Common myeloid progenitor, CD34-positive (primary cell): ENCODE measurements at places on chromosomes 1 and 21.
A peak's percentile ranks its signal among the peaks of the same experiment; 100 is the strongest.

GRCh38 chr1:22920734-22921451 is 51.8 kb downstream of the LACTBL1 start:
- DNase-seq: no peak

DNA sequence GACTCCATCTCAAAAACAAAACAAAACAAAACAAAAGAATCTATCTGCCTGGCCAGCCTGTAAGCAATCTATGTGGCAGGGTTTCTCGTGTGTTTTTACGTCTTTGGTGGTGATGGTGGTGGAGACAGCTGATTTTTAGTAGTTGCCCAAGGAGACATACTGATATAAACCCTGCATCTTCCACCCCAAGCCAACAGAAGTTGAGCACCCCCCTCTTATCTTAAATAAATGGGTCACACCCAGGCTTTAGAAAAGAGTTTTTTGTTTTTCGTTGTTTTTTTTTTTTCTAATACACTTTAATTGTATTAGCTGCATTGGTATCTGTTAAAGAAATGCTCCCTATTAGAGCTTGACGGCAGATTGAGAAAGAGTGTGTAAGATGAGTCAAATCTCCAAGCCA is 134.7 kb downstream of the GLUL start:
- peak; percentile 35 for DNase-seq

DNA sequence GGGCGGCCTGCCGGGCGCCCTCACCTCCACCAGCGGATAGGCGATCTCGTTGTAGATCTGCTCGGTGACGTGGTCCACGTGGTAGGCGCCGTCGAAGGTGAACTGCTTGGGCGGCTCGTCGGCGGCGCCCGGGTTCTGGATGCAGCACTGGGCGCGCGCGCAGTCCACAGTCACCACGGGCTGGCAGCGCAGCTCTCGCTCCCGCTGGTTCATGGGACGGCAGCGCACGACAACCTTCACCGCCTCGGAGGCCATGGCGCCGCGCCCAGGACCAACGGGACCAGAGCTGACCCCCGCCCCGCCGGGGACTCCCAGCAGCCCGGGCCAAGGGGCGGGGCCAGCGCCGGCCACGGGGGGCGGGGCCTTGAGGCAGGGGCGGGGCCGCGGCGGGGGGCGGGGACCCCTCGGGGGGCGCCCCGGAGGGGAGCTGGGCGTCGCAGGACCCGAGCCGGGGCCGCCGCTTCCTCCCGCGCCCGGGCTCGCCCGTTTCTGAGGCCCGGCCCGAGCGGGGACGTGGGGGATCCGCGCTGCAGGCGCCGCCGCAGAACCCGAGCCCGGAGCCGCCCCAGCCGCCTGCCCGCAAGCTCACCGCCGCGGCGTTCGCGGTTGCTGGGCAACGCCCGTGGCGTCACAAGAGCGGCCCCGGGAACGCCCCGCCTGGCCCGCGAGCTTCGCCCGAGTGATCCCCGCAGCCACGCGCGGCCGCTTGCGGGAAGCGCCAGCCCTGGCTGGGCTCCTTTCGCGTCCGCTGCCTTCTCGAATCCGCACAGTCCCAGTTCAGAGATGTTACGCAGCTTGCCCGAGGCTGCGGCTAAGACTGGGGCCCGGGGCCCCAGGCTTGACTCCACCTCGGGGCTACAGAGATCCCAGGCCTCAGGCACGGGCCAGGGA is at the start of gene KIF17:
TSS of gene KIF17 (minus strand) at position 556 of the 891 bp plus-strand sequence. CDS start at position 255, 301 bp downstream.
- DNase-seq: peak; percentile 88

- DNase-seq: no peak
Measured at GRCh38 chr1:9439074-9439761, 100.0 kb upstream of the SLC25A33 start.

DNA sequence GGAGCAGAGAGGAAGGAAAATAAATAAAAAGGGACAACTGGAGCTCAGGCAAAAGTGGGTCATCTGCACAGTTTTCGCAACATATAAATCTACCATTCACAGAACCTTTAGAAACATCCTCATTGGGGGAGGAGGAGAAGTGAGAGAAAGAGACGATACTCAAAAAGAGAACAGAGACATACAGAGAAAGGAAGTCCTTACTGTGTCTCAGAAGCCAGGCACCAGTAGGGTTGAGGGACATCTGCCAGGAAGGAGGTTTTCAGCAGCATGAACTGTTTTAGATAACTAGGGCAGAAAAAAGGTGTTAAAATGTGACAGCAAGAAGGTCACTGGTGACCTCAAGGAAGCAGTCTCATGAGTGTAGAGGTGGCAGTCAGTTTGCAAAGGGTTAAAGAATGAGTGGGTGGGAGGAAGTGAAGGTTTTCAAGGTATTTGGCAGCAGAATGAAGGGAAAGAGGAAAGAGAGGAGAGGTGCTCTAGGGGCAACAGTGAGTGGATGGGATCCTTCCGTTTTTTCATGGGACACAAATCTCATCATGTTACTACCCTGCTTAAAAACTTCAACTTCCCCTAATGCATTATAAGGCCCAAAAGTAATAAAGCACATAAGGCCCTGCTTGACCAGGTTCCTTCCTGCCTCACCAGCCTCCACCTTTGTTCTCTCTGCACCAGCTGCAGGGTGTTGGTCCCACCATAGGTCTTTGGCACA is 9.5 kb downstream of the JAK1 start:
- peak; percentile 56 for DNase-seq

DNA sequence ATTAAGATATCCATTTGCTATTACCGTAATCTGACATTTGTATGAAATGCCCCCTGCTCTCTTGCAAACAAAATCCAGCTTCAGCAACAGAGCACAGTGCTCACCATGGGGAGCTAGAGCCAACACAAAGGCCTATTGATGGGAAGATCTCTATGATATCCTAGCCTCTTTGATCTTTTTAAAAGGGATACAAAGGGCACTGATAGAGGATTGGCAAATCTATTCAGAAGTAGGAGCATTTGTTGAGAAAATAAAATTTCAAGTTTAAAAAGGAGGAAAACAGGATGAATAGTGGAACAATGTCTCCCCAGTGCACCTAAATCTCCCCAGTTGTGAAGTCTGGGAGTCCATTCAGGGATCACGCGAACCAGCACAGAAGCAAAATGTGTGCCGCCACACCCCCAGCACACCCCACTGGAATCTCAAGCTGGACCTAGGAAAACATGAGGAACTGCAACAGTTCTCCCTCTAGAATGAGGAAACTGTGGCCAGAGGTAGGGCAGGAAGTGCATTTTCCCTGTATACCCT is 32.2 kb downstream of the MRAP start:
- no peak for DNase-seq

DNA sequence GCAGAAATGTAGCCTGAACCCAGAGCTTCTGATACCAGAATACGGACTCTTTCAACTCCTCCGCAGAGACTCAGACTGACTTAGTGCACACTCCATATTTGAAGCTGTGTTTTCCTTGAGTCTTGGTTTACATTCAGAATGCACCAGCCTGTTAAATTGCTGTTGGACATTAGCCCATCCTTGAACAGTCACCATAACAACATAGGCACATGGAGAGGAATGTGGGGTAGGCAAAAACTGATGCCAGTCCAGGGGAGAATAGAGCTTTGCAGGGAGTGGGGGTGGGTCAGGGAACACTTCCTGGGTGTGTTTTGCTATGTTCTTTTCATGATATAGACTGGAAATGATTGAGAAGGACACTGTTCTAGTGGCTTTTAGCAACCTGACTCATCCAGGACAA is 76.3 kb upstream of the CACNA1E start:
- no peak for DNase-seq

GRCh38 chr1:58573138-58573537 is 3.9 kb downstream of the TACSTD2 start:
- DNase-seq: no peak

DNA sequence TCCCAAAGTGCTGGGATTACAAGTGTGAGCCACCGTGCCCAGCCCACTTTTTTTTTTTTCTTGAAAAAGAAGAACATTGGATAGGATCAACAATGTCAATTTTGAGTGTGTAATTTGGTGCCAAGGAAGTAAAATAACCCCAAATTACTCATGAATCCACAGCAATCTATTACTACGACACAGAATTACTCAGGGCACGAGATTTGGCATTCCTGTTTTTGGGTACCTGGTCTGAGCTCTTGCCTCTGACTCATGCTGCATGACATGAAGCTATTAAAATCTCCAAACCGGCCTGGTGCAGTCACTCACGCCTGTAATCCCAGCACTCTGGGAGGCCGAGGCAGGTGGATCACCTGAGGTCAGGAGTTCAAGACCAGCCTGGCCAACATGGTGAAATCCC is 10.4 kb downstream of the RNF19B start:
- no peak for DNase-seq

- no peak for DNase-seq
Measured at GRCh38 chr1:201557572-201557958, 18.6 kb downstream of the NAV1 start.

- peak; percentile 44 for DNase-seq
Measured at GRCh38 chr1:172154551-172154950, 265.9 kb upstream of the C1orf105 start.

DNA sequence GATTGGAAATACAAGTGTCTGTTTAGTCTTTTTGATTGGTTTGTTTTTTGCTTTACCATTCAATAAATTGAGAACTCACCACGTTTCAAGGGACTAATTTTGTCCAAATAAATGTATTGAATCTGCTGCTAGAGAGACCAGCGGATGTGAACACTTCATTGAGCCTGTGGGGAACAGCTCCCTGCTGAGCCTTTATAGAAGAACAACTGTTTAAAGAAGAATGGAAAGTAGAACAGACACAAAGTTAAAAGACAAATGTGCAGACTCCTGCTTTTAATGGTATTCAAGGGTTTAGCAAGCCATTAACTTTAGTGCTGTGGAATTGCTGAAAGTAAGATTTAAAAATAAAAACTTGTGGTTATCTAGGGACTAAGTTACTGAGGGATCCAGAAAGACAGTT is 817.7 kb upstream of the B3GALT2 start:
- no peak for DNase-seq

- peak; percentile 17 for DNase-seq
Measured at GRCh38 chr1:112298558-112298957, 97.5 kb upstream of the CTTNBP2NL start.

- no peak for DNase-seq
Measured at GRCh38 chr1:241518476-241519307, 863 bp downstream of the FH start.

DNA sequence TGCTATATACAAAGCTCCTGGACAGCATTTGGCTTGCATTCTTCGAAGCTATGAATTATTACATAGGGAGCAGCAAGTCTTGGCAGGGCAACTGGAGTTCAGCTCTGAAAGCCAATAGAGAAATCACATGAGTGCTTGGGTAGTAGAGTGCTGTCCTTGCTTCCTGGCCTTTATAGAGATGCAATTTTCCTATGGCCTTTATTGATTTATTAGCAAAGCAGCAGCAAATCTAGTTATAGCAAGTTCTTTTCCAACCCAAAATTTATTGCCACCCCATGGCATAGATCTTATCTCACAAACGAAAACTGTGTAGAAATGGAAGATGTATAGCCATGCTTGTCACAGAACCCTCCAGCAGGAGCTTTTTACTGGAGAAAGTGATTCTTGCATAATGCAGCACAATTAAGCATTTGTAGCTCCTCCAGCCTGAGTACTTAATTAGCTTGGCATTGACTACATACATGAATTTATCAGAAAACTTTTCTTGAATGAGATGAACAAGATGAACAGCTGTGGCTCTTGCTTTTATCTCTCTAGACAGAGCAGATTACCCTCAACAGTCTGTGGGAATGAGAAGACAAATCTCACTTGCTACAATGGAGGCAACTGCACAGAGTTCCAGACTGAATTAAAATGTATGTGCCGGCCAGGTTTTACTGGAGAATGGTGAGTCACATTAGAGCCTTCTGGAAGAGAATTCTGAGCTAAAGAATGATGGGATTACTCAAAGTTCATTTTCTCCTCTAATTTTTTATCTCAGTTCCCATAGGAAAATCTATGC is 170.1 kb downstream of the CRB1 start:
- DNase-seq: no peak

GRCh38 chr1:229432116-229432461 is 1.8 kb downstream of the ACTA1 start:
- DNase-seq: no peak

DNA sequence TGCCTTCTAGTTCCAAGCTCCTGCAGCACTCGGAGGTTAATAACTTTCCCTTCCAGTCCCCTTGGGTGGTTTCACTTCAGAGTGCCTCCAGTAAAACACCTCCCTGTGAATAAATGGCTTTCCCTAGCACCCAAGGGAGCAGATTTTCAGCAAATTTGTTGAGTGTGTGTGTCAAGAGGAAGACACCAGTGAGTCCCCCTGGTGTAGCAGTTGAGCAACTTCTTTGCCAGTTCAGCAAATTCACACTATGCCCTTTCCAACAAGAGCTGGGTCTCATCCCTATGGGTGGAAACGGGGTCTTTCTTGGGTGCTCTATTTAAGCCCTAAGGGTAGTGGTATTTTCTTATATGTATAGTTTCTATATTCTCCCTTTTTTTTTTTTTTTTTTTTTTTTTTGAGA is 806 bp upstream of the AADACL4 start:
- DNase-seq: no peak

DNA sequence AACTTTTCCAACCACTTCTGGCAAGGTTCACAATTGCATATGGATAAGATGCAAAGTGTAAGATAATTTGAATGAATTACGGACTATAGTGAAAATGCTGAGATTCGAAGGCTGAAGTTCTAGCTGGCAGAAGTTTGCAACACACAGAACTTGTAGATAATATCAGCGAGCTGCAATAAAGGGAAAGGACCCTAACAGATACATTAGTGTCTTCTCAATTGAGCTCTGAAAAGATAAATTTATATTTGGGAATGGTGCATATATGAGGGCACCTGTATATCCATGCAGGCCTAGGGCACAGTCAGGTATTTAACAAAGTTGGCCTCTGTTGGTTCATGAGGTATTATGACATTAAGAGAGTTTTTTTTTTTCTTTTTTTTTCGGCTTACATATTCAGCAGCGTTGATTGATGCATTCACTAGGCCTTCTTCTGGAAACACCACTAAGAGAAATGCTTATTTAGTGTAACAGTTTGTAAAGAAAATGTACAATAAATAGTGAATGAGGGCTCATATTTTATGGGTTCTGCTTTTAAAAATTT is 2.2 kb downstream of the NFIA start:
- DNase-seq: no peak

GRCh38 chr1:177286396-177286795 is 115.6 kb downstream of the BRINP2 start:
- DNase-seq: no peak

DNA sequence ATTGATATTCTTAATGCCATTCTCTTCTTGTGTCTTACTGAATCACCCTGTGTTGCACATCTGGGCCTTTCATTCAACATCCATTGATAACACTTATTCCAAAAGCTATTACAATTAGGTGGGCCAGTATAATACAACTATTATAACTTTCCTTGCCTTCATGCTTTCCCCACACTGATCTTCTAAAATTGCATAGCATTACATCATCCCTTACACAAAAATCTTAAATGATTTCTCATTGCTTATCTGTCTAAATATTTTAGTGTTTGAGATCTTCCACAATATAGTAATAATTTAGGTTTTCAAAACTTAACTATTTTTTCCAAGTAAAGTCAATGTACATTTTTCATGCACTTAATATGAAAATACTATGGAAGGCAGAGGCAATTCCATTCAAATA is 1634.1 kb downstream of the PLA2G4A start:
- no peak for DNase-seq

GRCh38 chr1:112030157-112030556 is 40.7 kb upstream of the KCND3 start:
- DNase-seq: no peak

- DNase-seq: peak; percentile 6
Measured at GRCh38 chr1:95197616-95198252, 36.3 kb upstream of the RWDD3 start.
